AML-193 (cell line): ENCODE measurements at places on chromosomes 12 and 14.
A peak's percentile ranks its signal among the peaks of the same experiment; 100 is the strongest.

GRCh38 chr14:22872033-22872832 lies 693 bp downstream of the LRP10 start:
- DNase-seq = peak; percentile 48

- no peak for DNase-seq
Measured at GRCh38 chr12:18723752-18724151, 14.1 kb downstream of the PLCZ1 start.

- DNase-seq = no peak
Measured at GRCh38 chr12:52690351-52691075, 10.3 kb upstream of the KRT1 start.

DNA sequence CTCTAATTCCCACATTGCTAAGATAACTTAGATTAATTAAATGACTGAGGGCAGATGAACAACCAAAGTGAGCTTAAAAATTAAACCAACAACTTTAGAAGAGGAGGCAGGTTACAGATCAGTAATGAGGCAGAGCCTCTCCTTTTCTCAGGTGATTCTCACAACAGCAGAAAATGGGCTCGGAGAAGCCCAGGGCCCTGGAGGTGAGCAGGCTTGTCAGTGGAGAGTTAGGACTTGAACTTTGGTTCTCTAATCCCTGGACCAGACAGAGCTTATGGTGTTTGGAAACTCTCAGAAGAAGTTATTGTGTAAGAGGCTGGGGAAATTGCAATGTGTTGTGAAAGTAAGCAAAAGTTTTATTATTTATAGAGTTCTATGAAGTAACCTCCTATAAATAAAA lies 2.8 kb downstream of the TRHDE start:
- peak; percentile 17 for DNase-seq

GRCh38 chr14:81007131-81007530 lies 51.7 kb downstream of the TSHR start:
- DNase-seq = no peak

- DNase-seq = peak; percentile 31
Measured at GRCh38 chr12:69583203-69583602, 2.1 kb upstream of the CCT2 start.

DNA sequence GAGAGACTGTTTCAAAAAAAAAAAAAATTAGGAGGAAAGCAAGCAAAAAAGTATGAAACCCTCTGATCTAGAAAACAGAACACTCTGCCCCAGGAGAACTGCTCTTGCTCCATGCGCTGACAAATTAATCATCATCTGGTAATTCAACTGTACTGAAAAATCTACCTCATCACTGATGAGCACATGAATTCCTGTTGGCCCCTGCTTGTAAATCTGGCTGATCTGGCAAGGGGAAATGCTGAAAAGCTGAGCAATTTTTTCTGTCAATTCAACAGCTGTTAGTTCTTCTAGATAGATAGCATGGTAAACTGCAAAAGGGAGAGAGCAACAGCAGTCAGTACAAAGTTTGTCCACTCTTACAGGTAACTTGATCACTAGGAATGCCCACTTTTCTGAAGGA lies 15.2 kb upstream of the CSRNP2 start:
- no peak for DNase-seq

DNA sequence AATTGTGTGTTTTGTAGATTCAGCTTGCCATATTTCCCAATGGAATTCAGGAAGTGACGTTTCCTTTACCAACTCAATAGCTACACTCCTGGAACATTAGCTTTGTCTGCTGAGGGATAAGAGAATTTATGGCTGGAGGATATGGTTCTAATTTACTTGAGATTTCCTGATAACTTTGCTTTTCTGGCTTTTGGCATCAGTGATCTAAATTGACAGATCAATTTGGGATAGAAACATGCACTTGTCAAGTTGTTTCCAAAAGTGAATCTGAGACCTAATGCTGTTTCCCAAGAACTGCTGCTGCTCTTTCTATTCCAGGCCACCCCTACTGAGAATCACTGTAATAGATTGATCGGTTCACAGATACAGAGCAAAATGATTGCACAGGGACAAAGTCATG lies 43.2 kb downstream of the MGAT4C start:
- DNase-seq = no peak

DNA sequence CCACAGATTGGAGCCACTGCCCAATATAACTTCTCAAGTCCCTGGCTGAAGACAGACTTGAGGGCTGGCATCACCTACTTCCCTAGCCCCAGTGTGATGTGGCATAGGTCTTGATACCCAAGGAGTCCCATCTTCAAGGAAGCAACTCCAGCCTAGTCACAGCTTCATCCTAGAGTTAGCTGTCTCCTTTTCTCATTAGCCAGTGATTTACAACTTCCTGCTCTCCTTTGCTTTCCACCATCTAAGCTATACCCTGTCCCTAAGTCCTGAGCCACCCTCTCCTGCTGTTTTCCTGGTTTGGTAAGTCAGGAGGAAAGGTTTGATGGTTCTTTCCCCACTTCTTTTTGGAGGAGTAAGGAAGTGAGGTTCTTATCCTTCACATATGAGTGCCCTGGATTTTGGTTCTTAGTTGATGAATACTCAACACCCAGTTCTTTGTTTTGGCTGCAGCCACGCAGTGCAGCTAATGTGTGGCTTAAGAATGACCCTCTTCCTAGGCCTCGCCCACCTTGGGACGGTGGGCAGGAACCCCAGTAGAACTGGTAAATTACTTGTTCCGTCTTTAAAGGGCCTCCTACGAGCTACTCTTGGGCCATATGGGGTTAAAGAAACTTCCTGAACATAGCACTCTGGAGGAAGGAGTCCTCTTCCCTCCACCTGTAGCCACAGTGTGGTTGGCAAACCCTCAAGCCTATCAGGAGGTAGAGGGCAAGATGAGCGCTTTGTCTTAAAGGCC lies 3.9 kb upstream of the GPX2 start:
- DNase-seq = no peak

DNA sequence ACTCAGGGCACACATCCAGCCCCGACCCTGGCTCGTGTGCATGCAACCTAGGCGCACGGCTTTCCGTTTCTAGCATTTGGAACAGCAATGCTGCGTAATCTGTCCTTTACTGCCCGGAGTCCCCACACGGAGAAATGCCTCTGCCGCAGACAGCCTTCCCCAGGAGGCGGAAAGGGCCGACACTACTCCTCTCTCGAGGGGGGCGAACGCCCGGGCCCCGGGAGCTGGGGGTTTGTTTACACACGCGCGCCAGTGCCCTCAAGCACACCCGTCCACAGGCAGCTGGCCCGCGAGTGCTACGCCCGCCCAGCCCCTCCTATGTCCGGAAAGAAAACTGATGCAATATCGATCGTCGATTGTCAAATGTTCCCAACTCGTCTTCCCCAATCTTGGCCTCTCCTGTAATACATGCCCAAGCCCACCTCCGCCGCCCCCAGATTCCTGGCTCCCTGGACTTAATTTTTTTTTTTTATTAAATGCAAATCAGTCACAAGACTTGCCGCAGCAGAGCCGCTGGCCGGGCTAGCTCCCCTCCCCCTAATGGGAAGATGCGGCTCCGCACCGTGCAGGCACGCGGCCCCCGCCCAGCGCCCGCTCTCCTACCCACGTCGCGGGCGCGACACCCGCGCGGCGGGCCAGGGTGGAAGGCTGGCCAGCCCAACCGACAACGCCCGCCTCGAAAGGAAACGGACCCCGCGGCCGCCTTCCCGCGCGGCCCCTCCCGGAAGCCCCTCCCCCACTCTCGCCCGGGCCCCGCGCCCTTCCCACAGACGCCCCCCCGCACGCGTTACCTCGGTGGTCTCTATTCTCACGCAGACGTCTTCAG lies 642 bp downstream of the SLC38A2 start:
- DNase-seq = peak; percentile 59

DNA sequence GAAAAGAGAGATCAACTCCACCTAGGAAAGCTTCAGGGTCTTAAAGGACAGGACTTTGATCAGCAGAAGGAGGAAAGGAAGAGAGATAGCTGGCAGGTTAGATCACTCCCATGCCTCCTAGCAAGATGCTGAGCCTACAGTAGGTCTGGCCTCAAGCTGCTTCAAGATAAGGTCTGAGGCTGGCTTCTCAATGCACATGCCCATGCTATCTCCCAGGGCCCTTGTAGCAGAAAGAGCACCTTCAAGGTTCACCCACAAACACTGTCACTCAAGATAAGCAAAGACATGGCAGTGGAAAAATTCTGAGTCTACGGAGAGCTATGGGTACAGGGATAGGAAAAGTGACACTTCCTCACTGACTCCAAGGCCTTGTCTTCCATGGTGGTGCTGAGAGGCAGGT lies 14.3 kb downstream of the REM2 start:
- no peak for DNase-seq

DNA sequence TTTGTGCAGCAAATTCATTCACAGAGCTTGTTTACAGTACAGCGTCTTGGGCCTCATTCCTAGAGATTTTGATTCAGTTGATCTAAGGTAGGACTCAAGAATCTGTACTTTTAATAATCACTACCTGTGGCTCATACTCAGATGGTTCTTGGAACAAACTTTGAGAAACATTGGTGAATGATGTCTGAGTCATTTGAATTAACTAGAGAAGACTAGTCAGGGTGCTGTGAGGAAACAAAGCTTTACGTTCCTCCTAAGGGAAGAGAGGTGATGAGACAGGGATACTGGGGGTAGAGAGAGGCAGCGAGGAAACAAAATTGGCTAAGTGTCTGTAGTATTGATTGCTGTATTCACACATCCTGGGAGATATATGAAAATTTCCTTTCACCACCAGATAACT lies 109.4 kb downstream of the SLC15A5 start:
- no peak for DNase-seq

DNA sequence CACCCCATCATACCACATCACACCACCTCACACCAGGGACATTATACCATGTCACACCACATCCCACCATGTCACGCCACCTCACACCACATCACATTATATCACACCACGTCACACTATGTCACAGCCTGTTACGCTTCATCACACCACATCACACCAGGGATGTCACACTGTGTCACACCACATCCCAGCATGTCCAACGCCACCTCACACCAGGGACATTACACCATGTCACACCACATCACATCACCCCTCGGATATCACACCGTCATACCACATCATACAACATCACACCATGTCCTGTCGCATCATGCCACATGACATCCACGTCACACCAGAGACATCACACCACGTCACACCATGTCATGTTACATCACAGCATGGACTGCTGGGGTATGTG lies 235.5 kb downstream of the TMEM121 start:
- DNase-seq = no peak

DNA sequence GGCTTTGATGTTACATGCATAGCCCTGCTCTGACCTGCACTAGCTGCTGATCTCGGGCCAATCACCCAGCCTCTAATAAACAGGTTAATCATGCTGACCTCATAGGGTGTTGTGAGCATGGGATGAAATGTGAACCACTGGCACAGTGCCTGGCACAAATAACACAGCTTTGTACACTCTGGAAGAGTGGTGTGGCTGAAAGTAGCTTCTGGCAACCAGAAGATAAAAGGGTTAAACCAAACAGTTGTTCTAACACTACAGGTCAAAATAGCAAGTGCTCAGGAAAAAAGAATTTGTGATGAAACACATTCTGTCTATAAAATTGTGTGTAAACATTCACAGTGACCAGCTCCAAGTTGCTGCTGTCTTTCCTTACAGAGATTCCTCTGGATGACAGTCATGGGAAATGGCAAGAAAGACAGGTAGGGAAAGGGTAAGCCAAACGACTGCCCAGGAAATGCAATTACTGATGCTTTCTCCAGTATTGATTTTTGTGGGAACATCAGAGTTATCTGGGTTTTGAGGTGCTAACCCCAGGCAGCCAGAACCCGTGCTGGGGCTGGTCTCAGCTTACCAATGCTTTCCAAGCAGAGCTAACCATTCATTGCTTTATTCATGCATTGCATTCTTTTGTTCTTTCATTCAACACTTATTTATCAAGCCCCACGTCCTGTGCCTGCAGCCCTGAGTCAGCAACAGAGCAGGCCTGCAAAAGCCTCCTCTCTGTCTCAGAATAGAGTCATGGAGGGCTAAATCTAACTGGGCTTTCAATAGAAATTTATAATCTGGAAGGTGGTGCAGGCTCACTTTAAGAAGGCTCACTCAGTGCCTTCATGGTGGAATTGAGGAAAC lies 38.1 kb upstream of the CAPRIN2 start:
- no peak for DNase-seq

GRCh38 chr14:50363714-50364111 lies 33.0 kb downstream of the CDKL1 start:
- DNase-seq = peak; percentile 92

DNA sequence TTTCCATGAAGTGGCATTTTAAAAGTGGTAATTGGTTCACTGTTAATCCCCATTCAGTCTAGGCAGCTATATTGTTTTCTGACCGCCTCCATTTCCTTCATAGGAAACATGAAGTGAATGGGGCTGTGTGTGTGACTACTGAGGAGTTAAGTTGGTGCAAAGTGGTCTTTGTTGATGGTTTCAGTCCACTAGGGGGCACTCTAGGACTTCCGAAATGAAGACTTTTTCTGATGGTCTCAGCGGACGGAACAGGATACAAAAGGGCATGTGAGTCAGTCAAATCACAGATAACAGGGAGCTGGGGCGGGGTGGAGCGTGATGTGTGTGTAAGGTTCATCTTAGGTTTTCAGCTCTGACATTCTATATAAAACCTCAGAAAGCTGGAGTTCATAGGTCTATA lies 240.1 kb upstream of the OR4E1 start:
- peak; percentile 70 for DNase-seq

- no peak for DNase-seq
Measured at GRCh38 chr14:53399057-53399456, 245.9 kb upstream of the DDHD1 start.

- no peak for DNase-seq
Measured at GRCh38 chr12:78732481-78732880, 132.1 kb upstream of the SYT1 start.

DNA sequence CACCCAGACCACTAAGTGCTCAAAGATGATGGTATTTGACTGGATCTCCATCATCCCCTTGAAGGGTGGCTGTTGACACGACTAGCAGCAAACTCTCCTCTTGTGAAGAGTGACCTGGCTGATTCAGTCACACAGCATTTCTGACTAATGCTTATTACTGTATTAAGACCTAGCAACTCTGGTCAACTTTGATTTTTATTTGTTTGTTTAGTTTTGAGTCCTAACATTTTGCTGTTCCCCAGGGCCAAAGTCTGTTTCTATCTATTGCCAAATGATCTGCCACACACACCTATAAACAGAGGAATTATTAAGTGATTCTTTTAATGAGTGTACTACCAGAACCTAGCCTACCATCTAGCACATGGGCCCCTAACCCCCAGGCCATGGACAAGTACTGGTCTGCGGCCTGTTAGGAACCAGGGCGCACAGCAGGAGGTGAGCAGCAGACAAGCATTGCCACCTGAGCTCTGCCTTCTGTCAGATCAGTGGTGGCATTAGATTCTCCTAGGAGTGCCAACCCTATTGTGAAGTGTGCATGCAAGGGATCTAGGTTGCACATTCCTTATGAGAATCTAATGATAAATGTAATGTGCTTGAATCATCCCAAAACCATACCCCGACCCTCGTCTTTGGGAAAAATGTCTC lies 120.0 kb downstream of the RPS6KA5 start:
- no peak for DNase-seq

GRCh38 chr12:61290473-61290872 lies 969.7 kb upstream of the USP15 start:
- no peak for DNase-seq

GRCh38 chr12:78371284-78371683 lies 493.3 kb upstream of the SYT1 start:
- DNase-seq = no peak
